ENCODE measurements at places on chromosomes 2 and 18. TPM values are rescaled to one million over a fixed set of nuclear protein-coding genes. Genes with fewer than 3 reads are reported as not detected.

- ATAC-seq, result no peak
These were observed 41.6 kb upstream of the MAP4K4 start for GRCh38 chr2:101655702-101656422.

DNA sequence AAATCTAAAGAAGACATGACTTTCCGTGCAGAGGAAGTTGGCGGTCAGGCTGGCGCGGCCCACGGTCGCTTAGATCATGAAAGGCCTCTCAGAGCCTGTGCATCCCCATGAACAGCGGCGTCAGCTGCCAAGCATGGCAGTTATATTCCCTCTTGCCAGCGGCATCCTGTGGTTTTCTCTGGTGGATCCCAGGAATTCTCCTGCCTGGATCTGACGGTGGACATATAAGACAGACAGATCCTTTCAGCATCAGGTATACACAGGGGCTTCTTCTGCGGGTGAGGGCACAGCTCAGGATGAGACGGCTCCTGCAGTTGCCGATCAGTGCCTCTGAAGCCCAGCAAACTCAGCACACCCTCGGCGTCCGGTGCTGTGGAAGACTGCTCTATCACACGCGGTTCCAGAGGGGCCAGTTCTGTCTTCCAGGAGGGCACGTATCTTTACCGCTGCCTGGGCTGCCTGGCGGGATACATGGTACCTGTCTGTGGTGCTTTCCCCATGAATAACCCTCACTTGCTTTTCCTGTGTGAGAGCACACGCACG, 157.8 kb downstream of the LDLRAD4 start:
- ATAC-seq, result peak; percentile 51

GRCh38 chr2:8976442-8977259, 26.8 kb downstream of the MBOAT2 start:
- ATAC-seq, result no peak

DNA sequence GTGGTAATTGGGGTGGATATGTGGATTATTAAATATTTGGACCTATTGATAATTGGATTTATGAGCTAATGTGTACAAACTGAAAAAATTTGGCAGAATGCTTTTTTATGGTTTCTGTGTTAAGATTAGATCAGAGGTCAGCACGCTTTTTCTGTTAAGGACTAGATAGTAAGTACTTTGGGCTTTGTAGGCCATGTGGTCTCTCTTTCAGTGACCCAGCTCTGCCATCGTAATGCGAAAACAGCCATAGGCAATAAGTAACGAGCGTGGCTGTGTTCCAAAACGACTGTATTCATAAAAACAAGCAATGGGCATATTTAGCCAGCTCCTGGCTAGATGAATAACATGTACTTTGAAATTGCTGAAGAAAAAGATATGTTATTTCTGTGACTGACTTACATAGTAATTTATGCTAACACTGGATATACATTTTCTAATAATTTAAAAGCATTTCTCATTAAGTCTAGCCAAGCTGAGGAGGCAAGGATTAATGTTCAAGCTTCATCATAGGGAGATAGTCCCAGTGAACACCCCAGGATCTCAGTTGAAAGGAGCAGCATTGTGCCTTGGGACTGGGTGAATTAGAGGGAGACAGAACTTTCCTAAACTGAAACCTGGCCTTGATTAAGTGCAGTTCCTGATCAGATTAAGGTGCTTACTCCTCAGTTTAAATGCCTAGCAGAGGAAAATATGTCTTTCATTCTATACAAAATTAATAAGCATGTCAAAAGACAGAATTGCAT, 20.0 kb downstream of the CCDC138 start:
- no peak for ATAC-seq

DNA sequence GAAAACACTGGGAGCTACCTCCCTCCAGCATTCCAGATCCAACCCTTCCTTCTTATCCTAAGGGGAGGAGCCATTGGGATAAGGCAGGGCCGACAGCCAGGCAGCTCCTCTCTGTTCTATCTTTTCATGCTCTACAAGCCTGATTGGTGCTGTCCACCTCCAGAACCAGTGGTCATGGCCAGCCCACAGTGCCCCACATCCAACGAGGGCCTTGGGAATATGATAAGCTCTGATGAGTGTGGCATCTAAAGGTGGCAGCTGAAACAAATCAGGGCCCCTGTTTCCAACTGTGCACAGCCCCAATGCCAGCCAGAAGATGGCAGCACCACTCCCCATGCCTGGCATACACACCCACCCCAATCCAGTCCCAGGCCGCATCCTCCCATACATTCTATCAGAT, 329.3 kb downstream of the C1D start:
- no peak for ATAC-seq

DNA sequence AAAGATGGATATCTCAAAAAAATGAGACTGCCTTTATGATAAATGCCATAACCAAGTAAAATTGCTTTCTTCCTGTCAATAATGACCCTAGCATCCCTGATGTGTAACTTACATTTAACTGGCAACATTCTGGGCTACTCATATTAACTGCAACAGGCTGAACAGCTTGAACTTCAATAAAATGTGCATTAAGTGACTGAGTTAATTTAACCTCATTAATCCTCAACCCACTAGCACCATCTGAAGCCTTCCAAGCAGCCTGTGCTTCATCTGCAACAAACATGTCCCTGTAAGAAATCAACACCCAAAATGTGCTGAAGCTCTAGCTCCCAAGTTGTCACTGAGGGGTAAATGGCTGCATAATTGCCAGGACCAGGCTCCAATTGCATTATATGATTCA, 296.2 kb upstream of the ZC3H15 start:
- ATAC-seq, result no peak

DNA sequence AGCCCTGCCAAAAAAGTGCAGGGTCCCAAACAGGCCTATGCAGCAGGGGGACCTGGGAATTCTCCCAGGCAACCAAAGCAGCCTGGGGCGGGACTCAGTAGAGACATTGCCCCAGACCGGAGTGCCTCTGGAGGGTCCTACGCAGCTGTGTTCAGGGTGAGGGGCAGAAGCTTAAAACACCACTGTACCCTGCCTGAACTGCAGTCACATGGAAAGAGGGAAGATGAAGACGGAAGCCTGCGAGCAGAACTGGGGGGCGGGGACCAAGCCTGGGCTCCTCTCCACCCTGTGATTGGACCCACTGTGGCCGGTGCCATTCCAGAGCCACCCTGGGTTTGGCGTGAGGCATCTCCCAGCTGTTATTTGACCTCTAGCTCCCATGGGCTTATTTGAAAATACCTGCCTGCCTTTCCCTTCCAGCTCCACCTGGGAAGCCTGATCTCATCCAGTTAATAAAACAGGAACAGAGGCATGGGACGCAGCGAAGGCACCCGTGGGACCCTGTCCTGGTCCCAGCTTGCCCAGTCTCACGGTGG, 183.1 kb downstream of the SMAD2 start:
- no peak for ATAC-seq

DNA sequence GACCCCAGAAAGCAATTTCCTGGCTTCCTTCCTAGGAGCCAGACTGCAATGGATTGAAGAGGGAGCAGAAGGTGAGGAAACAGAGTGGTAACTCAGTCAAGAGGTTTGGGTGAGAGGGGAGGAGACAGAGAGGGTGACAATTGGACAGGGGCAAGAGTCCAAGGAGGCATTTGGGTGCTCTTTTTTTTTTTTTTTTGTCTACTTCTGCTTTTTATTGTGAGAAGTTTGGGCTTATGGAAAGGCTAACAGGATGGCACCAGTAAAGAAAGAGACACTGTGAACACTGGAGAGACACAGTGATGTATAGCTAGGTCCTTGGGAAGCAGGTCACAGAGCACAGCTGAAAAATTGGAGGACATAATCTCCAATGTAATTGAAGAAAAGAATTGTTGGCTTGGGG, 25.0 kb downstream of the CYBRD1 start:
- ATAC-seq, result no peak

DNA sequence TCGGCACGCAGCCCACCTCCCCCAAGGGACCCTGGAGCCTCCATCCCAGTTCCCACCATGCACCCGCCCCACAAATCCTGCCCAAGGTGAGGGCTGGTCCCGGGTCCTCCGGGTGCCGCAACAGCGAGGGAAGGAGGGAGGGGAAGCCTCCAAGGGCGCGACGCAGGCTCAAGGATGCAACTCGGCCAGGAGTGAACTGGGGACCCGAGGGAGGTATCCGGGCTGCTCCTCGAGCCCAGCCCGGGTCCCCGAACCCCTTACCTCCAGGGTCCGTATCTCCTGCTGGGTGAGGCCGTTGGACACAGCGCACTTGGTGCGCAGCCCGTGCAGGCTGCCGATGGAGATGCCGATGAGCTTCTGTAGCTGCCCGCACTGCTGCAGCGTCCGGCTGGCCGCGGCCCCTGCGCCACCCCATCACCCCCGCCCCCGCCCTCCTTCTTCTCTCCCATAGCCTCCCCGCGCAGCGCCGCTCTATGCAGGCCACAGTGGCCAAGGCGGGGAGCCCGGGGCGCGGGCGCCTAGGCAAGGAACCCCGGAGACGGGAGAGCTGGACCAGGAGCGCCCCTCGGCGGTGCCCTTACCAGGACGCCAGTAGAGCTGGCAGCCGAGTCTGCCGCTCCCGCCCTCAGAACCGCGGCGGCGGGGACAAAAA, 124.1 kb downstream of the ANKRD30BL start:
- no peak for ATAC-seq

DNA sequence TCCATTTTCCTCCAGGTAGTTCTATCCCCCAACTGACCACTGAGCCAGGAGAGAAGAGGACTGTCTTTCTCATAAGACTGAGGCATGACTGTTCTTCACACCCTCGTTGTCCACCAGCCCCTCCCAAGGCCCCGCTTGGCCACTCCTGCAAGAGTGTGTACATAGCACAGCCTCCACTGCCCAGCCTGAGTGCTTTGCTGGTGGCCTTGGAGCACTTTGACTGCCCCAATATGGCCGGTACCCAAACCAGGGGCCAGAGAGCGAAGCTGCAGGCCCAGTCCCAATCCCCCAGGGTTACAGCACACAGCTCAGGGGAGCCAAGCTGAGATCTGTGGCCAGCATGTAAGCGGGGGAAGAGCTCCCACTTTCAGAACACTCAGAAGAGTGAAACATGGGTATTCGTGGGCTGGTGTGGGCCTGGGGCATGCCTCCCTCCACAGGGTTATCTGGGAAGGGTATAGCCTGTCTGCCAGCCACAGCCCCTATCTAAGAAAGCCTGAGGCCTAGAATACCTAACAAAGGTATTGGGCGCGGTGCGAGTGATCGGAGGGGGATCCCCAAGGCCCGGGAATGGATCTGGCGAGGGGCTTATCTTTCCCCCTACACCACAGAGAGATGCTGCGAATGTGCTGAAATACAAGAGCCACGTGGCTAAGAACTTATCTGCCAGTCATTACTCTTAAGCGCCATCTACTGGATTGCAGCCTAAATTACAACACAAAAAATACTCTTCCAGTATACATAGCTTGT, 163.8 kb downstream of the WDPCP start:
- ATAC-seq, result peak; percentile 70

DNA sequence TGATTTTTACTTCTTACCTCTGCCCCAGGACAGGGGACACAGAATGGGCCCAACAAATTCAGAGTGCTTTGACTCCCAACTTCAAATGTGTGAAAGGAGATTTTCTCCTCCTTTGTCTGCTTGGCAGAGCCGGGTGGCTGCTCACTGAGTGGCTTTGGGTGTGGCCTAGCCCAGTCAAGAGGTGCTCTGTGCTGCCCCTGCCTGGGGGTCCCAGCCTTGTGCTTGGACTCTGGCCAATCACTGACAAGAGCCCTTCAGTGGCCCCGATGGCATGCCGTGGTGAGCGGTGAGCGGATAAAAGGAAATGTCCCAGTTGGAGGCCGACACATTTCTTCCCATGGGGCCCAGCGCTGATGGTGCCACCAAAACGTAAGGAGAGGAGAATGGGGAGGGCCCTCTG, 259.2 kb downstream of the CELF4 start:
- no peak for ATAC-seq

- no peak for ATAC-seq
These were observed 15.5 kb upstream of the DAPL1 start for GRCh38 chr2:158779621-158780020.

- ATAC-seq, result no peak
These were observed 144.4 kb downstream of the GFPT1 start for GRCh38 chr2:69242651-69243051.

DNA sequence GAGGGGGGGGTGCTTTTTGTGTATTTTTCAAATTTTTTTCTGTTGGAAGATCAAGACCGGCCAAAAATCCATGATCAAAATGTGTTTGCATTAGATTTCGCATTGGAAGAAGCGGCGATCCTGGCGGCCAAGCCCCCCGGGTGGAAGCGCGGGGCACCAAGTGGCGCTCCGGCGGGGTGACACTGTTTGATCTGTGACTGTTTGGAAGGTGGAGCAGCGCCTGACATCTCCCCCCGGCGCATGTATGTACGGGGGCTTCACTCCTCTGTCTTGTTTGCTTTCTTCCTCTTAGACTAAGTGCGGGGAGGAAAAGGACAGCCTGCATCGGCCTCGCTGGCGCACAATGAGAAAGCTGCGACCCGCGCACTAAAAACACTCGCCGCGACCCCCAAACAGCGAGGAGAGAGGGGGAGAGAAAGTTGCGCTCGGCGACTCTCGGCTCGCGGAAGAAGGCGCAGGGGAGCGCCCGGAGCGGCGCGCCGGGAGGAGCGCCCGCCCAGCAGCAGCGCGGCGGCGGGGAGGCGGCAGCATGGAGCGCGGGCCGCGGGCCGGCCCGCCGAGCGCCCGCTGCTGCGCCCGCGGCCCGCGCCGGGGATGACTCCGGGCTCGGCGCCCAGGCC, 515 bp downstream of the TSHZ1 start:
- no peak for ATAC-seq

- ATAC-seq, result no peak
These were observed 36.4 kb downstream of the CFAP221 start for GRCh38 chr2:119580550-119581072.

The CCNT2 gene
- 29.0 TPM for total RNA-seq

The ASXL3 gene
- not detected for total RNA-seq

The SCN2A gene
- total RNA-seq, result not detected

The DNAH6 gene
- 0.69 TPM for total RNA-seq

The STPG4 gene
- 0.19 TPM for total RNA-seq

The SH2D6 gene
- 1.3 TPM for total RNA-seq
